ENCODE measurements at places on chromosomes 16 and 17.
A peak's percentile ranks its signal among the peaks of the same experiment; 100 is the strongest.

DNA sequence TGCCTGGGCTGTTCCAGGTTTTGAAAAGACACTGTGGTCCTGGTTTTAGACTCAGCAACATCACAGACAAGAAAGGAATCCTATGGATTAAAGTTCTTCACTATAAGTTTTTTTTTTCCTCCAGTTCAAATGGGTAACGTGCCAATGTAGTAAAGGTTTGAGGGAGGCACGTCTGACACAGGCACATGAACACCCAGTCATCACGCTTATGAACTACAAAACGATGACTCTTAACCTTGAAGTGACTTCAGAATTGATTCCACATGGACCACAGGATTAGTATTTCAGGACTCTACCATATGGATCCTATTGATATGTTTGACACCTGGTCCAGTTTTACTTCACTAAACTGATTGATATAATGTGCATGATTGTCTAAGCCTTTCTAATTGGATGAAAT, 2.3 kb downstream of the PRMT7 start:
- no peak for DNase-seq

GRCh38 chr16:89361751-89362539, 128.4 kb downstream of the ANKRD11 start:
- DNase-seq = no peak

GRCh38 chr17:40364121-40364861, at the start of gene GJD3:
GJD3 (minus strand) TSS chr17:40364737; CDS start chr17:40363815, 922 bp downstream.
- DNase-seq = no peak

- DNase-seq = peak; percentile 69
Observed at GRCh38 chr16:54216268-54216667, 70.3 kb downstream of the IRX3 start.

DNA sequence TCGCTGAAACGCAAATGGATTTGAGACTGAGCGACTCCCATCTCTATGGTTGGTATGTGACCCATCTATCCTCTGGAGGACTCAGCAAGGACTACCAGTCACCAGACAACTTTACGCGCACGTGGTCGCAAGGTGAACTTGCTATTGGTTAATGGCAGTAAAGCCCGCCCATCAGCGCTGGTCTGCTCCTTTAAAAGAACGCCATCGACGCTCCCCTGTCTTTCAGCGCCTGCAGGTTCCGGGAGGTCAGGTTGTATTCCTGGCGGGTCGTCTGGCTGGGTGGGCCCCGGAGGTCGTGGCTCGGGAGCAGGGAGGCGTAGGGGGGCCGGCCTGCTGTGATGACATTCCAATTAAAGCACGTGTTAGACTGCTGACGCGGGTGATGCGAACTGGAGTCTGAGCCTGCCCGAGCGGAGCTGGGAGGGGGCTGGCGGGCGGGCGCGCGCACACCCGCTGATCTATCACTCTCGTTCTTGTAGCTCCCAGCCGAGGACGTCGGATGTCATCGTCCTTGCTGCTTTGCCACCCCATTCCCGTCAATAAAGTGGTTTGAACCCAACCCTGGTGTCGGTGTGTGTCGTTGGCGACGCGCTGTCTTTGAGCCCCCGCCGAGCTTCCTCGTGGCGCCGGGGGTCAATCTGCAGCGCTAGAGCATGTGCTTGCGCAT, 15.9 kb upstream of the ERN1 start:
- DNase-seq = peak; percentile 99

GRCh38 chr16:87628940-87629339, 26.6 kb downstream of the JPH3 start:
- DNase-seq = no peak

- DNase-seq = no peak
Observed at GRCh38 chr17:45703806-45704205, 80.3 kb upstream of the CRHR1 start.

DNA sequence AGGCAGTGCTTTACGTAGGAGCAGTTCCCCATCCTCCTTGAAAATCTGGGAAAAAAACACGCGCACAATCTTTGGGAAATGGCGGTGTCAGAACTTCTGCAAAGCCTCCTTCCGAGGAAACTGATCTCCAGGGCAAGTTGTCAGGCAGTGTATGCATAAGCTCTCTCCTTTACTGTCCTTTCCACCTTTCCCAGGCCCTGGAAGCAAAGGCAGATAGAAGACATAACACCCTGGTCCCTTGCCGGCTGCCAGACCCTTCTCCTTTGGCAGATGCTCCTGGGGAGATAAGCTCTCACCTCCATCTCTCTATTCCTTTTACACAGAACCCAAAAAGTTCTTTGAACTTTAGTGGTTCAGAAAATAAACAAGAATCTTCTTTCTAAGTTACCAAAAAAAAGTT, 12.4 kb downstream of the TOB1 start:
- DNase-seq = no peak

- DNase-seq = no peak
Observed at GRCh38 chr16:6993544-6993943, 339.1 kb upstream of the RBFOX1 start.

DNA sequence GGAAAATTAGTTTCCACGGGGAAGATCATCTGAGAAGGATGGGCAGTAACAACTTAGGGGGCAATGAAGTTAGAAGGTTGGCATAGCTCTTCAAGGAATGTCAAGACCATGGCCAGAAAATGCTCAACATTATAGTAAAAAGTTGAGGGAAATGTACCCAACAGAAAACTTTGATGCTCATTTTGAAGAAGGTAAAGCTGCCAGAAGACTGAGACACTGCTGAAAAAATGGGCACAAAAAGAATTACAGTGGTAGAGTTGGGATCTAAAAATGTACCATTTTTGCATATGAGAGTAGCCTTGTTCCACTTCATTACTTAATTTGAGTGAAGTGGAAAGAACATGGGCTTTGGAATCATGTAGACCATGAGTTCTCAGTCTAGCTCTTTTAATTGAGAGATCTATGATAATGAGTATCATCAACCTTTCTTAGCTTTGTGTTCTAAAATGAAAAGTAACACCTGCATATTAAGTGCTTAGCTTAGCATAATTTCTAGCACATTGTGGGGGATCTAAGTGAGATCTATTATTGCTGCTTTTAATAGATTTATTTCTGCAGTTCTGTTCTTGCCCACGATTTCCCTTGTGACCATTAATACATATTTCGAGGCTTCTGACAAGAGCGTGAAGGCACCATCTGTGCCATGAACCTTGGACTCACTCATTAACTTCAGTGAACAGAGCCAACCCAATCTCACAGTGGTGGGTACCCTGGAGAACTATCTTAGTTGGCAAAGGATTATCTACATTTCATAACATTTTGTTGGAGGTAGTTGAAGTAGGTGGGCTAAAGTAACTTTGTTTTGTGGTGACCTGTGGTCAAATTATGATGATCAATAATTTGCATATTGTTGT, 3.0 kb downstream of the NACA2 start:
- no peak for DNase-seq

DNA sequence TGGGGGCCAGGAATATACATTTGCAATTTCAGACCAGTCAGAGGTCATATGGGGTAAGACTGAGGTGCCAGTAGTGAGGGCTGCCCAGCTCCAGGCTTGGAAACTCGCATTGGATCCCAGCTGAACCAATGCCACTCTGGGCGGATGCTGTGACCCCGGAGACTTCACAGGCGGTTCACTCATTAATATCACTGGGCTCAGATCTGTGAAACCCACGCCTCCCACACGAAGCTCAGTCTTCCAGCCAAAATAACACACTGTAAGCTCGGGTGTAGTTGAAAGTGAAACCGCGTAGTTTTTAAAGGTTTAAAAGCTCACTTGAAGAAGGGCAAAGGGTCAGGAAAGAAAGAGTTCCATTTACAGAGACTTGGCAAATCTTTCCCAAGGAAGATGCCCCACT, 254.8 kb downstream of the FOXL1 start:
- no peak for DNase-seq

- DNase-seq = no peak
Observed at GRCh38 chr16:80463326-80463725, 77.5 kb upstream of the DYNLRB2 start.

- DNase-seq = no peak
Observed at GRCh38 chr17:34098699-34099098, 156.4 kb upstream of the CCL2 start.

GRCh38 chr17:47641202-47641601, 8.5 kb upstream of the KPNB1 start:
- DNase-seq = no peak

- no peak for DNase-seq
Observed at GRCh38 chr17:32481193-32481592, 5.6 kb upstream of the CDK5R1 start.

DNA sequence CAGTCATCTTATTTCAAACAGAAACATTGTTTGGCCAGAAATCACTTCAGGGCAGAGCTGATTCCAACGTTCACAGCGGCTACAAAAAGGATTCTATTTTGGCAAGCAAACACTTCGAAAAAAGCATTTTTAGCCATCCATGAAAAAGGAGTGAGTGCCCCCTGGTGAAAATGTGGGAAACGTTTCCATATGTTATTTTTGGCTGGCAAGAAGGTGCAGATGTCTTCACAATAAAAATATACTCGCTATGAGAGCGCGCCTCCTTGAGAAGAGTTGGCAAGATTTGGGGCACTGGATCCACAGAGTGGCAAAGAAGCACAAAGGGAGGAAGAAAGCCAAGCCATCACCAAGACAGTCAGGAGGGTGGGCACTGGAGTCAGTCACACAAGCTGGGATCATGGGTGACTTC, 191.1 kb downstream of the CHD9NB start:
- DNase-seq = peak; percentile 98

DNA sequence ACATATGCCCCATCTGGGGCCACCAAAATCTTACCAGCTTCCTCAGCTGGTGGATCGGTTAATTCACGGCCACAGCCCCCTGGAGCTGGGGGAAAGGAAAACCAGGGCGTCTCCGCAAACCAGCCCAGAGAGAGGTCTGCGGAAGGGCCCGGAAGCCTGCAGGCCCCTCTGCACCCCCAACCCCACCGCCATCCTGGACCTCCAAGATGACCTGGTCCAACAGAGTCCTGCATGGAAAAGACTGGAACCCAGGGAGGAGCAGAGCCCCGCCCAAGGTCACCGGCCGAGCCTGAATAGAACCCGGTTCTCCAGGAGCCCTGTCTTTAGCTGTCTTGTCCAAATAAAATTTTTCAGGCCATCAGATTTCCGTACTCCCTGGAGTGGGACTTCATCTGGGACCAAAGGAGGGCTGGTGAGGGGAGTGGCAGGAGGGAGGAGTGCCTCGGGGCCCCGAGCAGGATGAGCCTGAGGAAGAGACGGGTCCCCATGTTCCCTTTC, 37.4 kb upstream of the NDRG4 start:
- no peak for DNase-seq

DNA sequence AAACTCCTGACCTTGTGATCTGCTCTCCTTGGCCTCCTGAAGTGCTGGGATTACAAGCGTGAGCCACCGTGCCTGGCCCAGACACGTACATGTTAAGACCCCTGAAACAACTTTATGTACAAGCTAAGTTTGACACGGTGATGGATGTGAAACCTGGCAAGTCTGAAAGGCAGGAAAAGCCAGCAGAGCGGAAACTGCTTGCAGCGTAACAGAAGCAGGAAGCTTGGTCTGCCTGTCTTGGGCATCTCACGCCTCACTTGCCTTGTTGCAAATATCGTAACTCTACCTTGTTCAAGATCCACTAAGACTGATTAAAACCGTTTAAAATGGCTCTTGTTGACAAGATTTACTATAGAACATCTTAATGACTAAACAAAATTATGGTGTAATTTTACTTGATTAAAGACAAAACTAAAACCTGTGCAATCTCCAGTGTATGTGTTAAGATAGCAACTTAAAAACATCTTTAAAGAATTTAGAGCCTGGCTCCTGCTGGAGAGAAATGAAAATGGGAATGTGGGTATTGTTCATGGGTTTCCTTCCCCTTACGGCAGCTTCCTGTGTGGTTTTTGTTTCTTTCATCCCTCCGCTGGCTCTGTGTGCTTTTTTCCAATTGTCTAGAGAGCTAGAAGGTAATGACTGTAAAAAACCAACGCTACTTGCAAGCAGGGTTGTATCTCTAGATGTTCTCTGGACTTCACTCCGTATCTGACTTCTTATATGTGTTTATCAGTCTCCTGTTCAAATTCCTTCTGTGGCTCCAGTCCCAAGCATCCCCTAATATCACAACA, 477.6 kb downstream of the XYLT1 start:
- DNase-seq = no peak

DNA sequence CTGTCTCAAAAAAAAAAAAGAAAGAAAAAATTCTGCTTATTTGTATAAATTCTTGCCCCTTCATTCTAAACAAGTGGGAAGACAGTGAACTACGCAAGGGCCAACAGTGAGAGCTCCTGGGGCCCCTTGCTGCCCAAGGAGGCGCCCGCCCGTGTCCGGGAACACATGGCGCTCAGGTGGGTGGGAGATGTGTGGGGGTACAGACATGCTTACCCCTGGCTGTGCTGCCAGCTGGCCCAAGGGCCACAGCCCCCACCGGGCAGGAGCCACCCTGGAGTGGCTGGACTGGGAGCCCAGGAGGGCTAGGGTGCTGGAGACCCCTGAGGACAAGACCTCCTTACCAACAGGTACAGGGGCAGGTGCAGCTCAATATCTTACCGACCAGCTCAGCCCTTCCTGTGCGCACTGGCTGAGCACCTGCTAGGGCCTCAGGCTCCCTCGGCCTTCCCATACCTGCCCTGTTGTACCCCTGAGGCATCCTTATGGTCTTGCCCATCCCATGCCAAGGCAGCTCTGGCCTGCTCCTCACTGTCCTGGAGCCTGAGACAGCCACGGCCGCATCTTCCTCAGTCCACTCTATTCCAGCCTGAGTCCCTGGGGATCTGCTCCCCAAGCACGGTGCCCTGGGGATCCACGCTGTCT, 56.2 kb downstream of the CCDC57 start:
- DNase-seq = no peak

DNA sequence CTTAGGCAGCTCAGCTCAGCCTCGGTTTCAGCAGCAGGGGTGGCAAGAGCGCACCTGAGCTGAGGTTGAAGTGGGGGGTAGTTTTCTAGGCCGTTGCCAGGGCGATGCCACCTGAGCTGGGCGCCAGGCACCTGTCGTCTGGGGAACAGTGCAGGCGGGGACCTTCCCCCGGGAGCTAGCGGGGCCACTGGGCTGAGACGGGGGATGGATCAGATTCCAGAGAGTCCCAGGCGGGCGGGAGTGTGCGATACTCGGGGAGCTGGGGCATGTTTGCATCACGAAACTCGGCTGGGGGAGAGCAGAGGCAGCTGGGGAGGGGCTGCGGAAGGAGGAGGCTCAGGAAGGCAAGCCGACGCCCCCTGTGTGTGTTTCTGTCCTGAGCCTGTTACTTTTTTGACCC, 477 bp upstream of the CLDN9 start:
- no peak for DNase-seq

DNA sequence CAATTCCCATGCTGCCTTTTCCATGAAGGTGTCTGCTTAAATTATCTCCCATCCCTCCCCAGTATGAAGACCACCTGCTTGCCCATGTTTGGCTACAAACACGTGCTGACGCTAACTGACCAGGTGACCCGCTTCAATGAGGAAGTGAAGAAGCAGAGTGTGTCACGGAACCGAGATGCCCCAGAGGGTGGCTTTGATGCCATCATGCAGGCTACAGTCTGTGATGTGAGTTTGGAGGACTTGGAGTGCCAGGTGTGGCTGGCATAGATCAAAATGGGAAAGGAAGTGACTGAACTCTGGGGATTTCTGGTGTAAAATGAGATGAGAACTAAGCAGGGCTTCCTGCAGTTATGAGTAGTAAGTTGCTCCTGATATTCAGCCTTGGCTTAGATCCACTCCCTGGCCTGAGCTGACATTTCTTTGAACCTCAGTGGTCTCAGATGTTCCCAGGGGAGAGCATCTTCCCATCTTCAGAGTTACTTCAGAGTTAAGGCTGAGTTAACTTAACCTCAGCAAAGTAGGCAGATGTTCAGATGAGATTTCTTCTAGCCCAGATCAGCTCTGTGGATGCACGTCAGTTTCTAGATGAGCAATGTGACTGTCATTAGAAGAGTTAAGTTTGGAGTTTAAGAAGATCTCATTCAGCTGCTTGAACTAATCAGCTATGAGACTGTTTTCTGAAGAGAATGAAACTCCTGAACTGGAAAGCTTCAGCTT, 32.7 kb downstream of the ITGB3 start:
- DNase-seq = no peak

- DNase-seq = no peak
Observed at GRCh38 chr16:85190572-85190971, 78.3 kb upstream of the CIBAR2 start.
